ENCODE measurements at places on chromosomes 11 and 22.

DNA sequence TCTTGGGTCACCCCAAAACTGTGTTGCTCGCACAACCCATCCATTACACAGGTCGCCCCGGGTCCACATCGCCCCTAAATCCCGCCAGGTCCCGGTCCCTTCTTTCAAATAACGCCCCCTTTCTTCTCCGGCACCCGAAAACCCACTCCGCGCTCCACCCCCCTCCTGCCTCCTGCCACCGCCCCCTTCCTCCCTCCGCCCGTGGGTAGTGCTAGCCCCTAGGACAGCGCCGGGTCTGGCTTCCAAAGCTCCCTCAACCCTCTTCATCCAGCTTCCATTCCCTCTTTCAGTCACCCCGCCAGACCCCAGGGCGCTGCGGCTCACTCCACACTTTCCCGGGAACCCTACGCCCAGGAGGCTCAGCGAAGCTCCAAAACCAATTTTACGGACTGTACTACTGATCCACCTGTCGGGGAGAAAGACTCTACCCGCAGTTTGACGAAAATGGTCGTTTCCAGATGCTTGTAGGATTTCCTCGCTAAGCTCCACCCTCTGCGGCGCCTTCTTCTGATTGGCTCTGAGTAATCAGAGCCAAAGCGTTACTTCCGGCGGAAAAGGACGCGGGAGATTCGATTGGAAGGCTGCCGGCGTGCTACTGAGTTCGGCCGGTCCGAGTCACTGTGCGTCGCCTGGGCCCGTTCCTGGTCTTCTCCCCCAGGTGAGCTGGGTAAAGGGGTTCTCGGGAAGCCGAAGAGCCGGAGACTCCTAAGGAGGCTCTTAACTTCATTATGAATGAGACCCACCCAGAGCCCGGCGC, at the start of gene DDIAS:
DDIAS (plus strand) TSS at position 572 of the 757 bp plus-strand sequence. CDS start 13,003 bp downstream, outside the sequence.
- DNase-seq = peak; percentile 86

DNA sequence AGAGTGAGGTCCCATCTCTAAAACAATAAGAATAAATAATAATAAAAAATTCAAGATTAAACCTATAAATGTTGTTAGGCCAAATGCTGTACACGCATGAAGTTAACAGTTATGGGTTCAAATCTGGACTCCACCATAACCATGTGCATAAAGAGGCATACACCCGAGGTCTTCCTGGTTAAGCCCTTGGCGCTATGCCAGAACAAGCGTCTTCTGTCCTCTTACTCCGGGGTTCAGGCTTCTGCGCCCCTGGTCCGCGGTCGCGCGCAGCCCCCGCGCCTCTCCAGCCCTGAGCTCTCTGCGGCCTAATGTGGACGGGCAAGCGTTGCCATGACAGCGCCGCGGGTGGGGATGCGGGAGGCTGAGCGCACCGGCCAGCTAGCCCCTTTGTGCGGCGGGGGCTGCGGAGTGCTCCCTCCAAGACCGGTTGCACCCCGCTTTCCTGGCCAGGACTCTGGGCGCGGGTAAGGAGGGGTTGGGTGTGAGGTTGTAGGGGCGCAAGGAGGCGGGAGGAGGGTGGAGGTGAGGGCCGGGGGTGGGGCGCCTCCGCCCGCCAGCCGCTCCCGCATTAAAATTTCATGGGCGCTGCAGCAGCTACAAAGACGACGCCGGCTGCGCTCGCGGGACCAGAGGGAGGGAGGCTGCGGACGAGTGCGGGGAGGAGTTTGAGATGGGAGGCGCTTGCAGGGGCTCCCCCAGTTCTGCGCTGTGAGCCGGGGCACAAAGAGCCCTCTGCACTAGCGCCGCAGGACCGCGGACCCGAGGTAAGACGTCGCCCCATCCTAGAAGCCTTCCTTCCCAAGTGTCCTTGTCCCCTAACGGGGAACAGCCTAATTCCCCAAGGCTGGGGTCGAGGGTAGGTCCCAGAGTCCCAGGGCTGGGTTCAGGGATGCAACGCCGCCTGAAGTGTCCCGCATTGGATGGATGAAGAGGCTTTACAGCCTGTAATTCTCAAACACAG, at the start of gene MIAT:
MIAT (plus strand) TSS at position 698 of the 961 bp plus-strand sequence.
- DNase-seq = peak; percentile 31

GRCh38 chr22:37229012-37229804, 14.9 kb downstream of the RAC2 start:
- DNase-seq = no peak

- no peak for DNase-seq
Measured at GRCh38 chr11:34417202-34417601, 21.5 kb upstream of the CAT start.

- DNase-seq = no peak
Measured at GRCh38 chr22:47086596-47087248, 324.3 kb downstream of the TBC1D22A start.

DNA sequence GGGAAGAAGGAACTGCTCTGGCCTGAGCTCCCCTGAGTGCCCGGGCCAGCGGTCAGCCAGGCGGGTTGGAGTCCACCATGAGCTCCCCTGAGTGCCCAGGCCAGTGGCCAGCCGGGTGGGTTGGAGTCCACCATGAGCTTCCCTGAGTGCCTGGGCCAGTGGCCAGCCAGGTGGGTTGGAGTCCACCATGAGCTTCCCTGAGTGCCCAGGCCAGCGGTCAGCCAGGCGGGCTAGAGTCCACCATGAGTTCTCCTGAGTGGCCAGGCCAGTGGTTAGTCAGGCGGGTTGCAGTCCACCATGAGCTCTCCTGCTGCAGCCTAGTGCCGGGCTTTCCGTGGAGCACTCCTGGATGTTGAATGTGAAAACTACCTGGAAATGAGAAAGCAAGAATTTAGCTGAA, 844.0 kb downstream of the TBC1D22A start:
- no peak for DNase-seq

GRCh38 chr11:61694602-61694939, 14.4 kb downstream of the DAGLA start:
- DNase-seq = no peak

- DNase-seq = no peak
Measured at GRCh38 chr11:69928975-69929374, 109.8 kb upstream of the FGF3 start.

DNA sequence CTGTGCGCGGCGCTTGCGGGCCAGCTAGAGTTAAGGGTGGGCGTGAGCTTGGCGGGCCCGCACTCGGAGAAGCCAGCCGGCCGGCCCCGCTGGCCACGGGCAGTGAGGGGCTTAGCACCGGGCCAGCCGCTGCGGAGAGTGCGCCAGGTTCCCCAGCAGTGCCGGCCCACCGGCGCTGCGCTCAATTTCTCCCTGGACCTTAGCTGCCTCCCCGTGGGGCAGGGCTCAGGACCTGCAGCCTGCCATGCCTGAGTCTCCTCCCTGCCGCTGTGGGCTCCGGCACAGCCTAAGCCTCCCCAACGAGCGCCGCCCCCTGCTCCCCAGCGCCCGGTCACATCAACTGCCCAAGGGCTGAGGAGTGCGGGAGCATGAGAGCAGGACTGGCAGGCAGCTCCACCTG, 5.2 kb upstream of the PES1 start:
- DNase-seq = no peak

DNA sequence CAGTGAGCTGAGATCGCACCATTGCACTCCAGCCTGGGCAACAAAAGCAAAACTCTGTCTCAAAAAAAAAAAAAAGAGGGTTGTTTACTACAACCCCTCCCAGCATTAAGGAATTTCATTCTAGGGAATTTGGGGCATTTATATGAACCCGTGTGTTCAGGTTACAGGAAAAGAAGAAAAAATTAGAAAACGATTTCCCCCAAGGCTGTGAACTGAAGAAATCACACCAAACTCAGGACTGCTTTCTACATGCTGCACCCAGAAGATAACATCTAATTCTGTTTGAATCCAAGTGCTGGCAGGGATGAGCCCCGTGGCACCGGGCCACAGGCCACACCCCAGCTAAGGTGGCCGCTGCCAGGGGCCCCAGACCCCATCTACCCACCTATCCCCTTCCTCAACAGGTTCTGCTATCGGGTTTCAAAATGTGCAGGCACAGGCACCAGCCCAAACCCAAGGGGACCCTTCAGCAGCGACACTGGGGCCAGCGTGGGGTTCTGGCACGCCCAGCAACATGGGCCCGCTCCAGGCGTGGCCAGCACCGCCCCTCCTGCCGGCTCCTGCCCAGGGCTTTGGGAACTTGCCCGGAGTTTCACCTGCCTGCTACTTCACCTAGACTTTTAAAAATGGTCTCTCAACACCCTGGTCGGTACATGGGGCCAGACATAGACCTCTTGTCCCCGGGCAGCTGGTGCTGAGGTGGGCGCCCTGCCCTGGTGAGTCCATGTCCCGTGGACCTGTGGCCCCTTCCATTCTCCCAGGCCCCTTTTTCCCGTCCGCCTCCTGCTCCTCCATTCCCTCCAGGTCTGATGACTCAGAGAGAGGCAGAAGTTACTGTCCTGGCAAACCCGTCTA, 11.8 kb downstream of the CELSR1 start:
- no peak for DNase-seq

- DNase-seq = no peak
Measured at GRCh38 chr11:126992065-126992803, 8.3 kb downstream of the KIRREL3 start.

DNA sequence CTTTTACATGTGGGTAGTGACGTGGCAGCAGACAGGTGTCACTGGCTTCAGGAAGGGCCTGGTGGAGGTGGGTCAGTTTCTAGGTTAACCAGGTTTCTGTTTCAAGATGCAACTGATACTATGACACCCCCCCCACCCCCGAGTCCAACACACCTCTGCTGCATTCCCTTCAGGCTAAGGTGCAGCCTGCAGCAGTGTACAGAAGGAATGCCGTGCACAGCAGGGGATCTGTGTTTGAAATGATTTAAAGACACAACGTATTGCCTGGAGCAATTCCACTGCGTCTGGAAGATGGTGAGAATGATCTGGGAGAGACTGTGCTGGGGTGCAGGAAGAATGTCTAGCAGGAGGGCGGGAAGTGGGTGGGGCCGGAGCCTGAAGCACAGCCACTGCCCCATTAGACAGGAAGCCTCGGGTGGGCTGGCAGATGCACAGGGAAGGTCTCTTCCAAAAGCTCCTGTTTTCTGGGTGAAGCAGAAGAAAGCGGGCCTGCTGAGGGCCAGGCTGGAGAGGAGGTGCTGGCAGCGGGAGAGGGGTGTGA, 11.9 kb upstream of the TESMIN start:
- no peak for DNase-seq

GRCh38 chr11:118152552-118153471, at the start of gene SCN4B:
TSS of gene SCN4B (minus strand) at chr11:118152823. CDS start at chr11:118152673, 150 bp downstream.
- DNase-seq = no peak

- no peak for DNase-seq
Measured at GRCh38 chr11:106217456-106217855, 140.0 kb downstream of the AASDHPPT start.

All from activated CD8-positive, alpha-beta memory T cell treated with anti-CD3 and anti-CD28 coated beads for 1 hour (primary cell).